ENCODE measurements at places on chromosomes 3 and 15. TPM values are rescaled to one million over a fixed set of nuclear protein-coding genes. Genes with fewer than 3 reads are reported as not detected.

Gene VIPR1
- 9.3 TPM for total RNA-seq

Gene C3orf70
- 5.6 TPM for total RNA-seq

Gene ARNT2
- 8.1 TPM for total RNA-seq

Gene PARP15
- 5.9 TPM for total RNA-seq

Gene LRRC57
- 25.3 TPM for total RNA-seq

Gene PAQR5
- total RNA-seq: 9.1 TPM

Gene PPARG
- 28.5 TPM for total RNA-seq

Gene SYNPR
- total RNA-seq: not detected

GRCh38 chr15:74960995-74961588 is 4.5 kb upstream of the RPP25 start:
- H3K27me3 ChIP-seq: no peaks in the 10 kb centered on the region
- no peak overlapping the region for H3K27ac ChIP-seq
- H3K4me3 ChIP-seq: no peak overlapping the region

DNA sequence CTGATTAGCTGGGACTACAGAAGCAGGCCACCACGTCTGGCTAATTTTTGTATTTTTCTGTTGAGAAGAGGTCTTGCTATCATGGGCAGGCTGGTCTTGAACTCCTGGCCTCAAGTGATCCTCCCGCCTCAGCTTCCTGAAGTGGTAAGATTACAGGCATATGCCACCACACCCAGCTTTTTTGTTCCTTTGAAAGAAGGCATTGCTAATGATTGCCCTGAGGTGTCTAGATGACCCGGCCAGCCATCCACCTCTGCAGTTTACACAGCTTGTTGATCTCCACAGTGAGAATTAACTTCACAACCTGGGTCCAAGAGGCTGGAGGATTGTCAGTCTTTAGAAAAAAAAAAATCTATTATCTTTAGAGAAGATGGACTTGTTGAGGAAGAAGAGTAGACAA is 58.7 kb downstream of the SMAD3 start:
- H3K27ac ChIP-seq: peak overlapping the region; percentile 85
- no peaks in the 10 kb centered on the region for H3K27me3 ChIP-seq
- no peak for DNase-seq
- peaks cover 95% of the 10 kb centered on the region for H3K4me1 ChIP-seq
- no peaks in the 10 kb centered on the region for H3K36me3 ChIP-seq

- H3K4me3 ChIP-seq: no peak overlapping the region
- DNase-seq: no peak
- no peaks in the 10 kb centered on the region for H3K4me1 ChIP-seq
- no peak overlapping the region for H3K27ac ChIP-seq
- H3K27me3 ChIP-seq: no peaks in the 10 kb centered on the region
Observed at GRCh38 chr3:157534725-157535161, 31.5 kb upstream of the VEPH1 start.

DNA sequence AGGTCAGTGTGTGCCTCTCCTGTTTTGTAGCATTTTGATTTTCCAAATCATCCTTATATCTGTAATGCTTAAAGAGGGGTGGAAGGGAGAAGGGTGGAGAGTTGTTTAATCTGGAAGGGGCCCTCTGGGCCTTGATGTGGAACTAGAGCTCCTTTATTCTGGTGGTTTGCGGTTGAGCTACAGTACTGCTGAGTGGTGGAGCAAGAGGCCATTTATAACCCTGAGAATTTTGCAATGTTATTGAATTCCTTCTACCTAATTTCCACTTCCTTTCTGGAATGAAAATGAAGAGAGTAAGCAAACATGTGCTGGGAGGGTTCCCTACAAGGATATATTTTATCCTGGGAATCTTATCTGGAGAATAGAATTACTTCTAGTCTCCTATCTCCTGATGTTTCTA is 35.3 kb upstream of the TUBGCP5 start:
- H3K4me1 ChIP-seq: no peaks in the 10 kb centered on the region
- H3K4me3 ChIP-seq: no peak overlapping the region
- no peak for DNase-seq
- H3K27me3 ChIP-seq: no peaks in the 10 kb centered on the region
- no peak overlapping the region for H3K27ac ChIP-seq

- H3K4me1 ChIP-seq: no peaks in the 10 kb centered on the region
- no peaks in the 10 kb centered on the region for H3K36me3 ChIP-seq
- H3K27me3 ChIP-seq: no peaks in the 10 kb centered on the region
- no peak for DNase-seq
Observed at GRCh38 chr3:161550491-161551195, 54.0 kb downstream of the OTOL1 start.

GRCh38 chr3:126713199-126713598 is 9.2 kb downstream of the CHCHD6 start:
- no peak overlapping the region for H3K27ac ChIP-seq
- no peaks in the 10 kb centered on the region for H3K36me3 ChIP-seq
- no peaks in the 10 kb centered on the region for H3K27me3 ChIP-seq
- H3K4me3 ChIP-seq: no peak overlapping the region
- H3K4me1 ChIP-seq: no peaks in the 10 kb centered on the region

- H3K36me3 ChIP-seq: no peaks in the 10 kb centered on the region
- H3K4me1 ChIP-seq: peaks cover 26% of the 10 kb centered on the region
- H3K4me3 ChIP-seq: peak overlapping the region; percentile 64
- no peak for DNase-seq
- H3K27ac ChIP-seq: peak overlapping the region; percentile 96
Observed at GRCh38 chr15:55991802-55992768, 1.3 kb downstream of the NEDD4 start.

- H3K4me3 ChIP-seq: no peak overlapping the region
- DNase-seq: no peak
- no peaks in the 10 kb centered on the region for H3K27me3 ChIP-seq
- H3K27ac ChIP-seq: no peak overlapping the region
Observed at GRCh38 chr15:89785774-89786140, 9.6 kb downstream of the MESP2 start.

DNA sequence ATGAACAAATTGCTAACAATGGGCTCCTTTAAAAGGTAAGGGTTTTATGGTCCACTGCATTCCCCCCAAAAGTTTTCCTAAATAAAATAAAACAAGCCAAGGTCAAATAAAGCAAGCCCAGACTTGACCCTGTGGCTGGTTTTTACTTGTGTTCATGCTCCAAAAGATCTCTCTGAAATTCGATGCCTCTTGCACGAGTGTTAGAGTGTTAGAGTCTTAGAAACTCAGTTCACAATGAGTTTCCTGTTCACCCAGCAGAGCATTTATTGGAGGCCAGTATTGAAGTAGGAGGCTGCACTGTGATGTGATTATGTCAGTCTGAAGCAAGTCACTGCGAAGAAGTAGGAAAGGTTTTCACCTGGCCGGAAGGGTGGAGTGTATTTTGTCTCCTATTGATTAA is 59.9 kb upstream of the LRTM1 start:
- no peak overlapping the region for H3K4me3 ChIP-seq
- DNase-seq: no peak
- peaks cover 20% of the 10 kb centered on the region for H3K4me1 ChIP-seq
- no peak overlapping the region for H3K27ac ChIP-seq
- H3K36me3 ChIP-seq: no peaks in the 10 kb centered on the region
- no peaks in the 10 kb centered on the region for H3K27me3 ChIP-seq

DNA sequence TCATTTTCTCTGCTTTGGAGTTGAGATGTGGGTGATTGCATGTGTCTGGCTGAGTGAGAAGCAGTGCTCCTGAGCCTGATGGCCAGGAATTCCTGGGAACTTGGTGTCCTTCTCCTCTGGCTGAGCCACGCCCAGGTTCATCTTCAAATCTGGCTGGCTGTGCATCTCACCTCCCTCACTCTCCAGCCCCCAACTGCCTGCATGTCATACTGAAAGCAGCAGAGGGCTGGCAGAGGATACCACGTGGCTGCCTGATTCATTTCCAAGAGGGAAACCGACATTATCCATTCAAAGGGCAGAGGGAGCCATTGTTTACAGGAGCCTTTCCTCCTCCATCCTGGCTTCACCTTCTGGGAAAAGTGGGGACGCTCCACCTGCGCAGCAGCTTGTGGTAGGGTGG is 57.4 kb downstream of the ABHD5 start:
- no peak overlapping the region for H3K4me3 ChIP-seq
- H3K4me1 ChIP-seq: peaks cover 13% of the 10 kb centered on the region
- no peaks in the 10 kb centered on the region for H3K36me3 ChIP-seq
- H3K27ac ChIP-seq: no peak overlapping the region

DNA sequence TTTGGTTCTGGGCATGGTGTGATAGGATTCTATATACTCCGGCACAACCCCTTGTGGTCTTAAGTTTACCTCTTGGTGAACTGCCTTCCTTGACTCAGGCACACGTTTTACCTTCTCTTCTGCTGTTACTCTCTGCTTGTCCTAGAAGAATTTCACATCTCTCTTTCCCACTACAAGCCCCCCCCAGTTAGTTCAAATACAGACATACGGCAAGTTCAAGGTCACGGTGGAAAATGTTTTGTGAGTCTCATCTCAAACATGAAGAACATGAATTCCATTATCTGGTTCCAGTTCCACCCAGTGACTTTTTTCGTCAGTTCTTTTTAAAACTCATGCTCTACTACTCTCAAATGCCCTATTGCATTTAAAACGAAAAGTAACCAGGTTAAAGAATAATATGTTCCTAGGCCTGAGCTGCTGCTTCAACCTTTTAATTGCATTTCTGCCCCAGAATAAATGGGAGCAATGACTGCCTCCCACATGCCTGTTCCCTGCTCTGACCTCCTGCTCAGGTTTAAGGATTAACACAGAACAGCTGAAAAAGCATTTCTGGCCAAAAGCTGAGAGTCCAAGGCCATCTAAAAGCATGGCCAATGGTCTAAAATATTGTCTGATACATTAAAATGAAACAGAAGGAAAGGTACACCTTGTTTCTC is 132.8 kb downstream of the OSBPL10 start:
- no peaks in the 10 kb centered on the region for H3K27me3 ChIP-seq
- no peaks in the 10 kb centered on the region for H3K36me3 ChIP-seq
- no peak for DNase-seq
- H3K4me1 ChIP-seq: peaks cover 16% of the 10 kb centered on the region
- H3K27ac ChIP-seq: no peak overlapping the region

DNA sequence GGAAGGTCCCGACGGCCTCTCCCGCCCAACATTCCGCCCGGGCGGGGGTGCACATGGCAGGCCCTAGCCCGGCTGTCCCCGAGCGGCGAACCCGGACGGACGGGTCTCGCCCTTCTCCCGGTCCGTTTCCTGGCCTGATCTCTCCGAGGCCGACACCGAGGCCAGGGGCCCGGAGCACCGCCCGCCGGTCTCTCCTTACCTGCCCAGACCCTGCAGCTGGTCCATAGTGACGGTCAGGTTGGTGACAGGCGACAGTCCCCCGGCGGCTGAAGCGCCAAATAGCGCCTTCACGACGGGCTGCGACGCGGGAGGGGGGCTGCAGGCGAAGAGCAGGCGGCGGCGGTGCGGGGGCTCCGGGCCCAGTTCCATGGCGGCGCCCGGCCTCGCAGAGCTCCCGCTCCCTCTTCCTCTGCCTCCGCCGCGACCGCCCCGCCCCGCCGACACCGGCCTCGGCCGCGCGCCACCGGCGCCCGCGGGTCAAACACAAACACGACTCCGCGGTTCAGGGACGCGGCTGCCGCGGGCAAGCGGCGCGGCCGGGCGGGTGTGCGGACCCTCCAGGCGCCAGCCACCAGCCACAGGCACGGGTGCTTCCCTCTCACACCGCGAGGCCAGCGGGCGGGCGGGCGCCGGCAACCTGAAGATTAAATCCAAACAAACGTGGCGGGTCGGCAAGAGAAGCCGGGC is 495 bp downstream of the CDC25A start:
- H3K4me1 ChIP-seq: peaks cover 18% of the 10 kb centered on the region
- no peaks in the 10 kb centered on the region for H3K27me3 ChIP-seq
- H3K36me3 ChIP-seq: no peaks in the 10 kb centered on the region
- no peak for DNase-seq
- peak overlapping the region; percentile 67 for H3K4me3 ChIP-seq

GRCh38 chr15:34279368-34279767 is 54.6 kb downstream of the EMC4 start:
- H3K4me1 ChIP-seq: peaks cover 9% of the 10 kb centered on the region
- H3K36me3 ChIP-seq: no peaks in the 10 kb centered on the region
- DNase-seq: no peak
- no peak overlapping the region for H3K4me3 ChIP-seq
- no peaks in the 10 kb centered on the region for H3K27me3 ChIP-seq

GRCh38 chr15:58864602-58865424 is 68.7 kb downstream of the SLTM start:
- no peak overlapping the region for H3K27ac ChIP-seq
- DNase-seq: no peak
- peaks cover 13% of the 10 kb centered on the region for H3K4me1 ChIP-seq
- no peaks in the 10 kb centered on the region for H3K27me3 ChIP-seq
- H3K4me3 ChIP-seq: peak overlapping the region; percentile 37
- H3K36me3 ChIP-seq: no peaks in the 10 kb centered on the region

- H3K27me3 ChIP-seq: no peaks in the 10 kb centered on the region
- peaks cover 47% of the 10 kb centered on the region for H3K4me1 ChIP-seq
- DNase-seq: no peak
- H3K27ac ChIP-seq: no peak overlapping the region
- no peaks in the 10 kb centered on the region for H3K36me3 ChIP-seq
Observed at GRCh38 chr15:63805993-63806980, 27.5 kb downstream of the HERC1 start.

DNA sequence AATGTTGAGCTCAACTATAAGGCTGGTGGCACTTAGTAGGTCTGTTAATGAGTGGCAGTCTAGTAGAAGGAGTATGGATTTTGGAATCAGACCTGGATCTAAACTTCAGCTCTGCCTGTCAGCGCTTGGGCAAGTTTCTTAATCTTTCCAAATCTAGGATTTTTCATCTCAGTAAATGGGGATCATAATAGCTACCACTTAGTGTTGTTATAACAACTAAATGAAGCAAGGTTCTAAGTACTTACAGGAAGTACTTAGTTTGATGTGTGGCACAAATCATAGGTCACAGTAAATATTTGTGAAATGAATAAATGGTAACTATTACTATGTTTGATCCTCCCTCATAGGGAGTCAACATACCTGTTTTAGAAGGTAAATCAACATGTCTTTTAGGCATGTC is 31.4 kb downstream of the SLC49A4 start:
- H3K36me3 ChIP-seq: no peaks in the 10 kb centered on the region
- DNase-seq: no peak
- H3K4me1 ChIP-seq: no peaks in the 10 kb centered on the region
- H3K4me3 ChIP-seq: no peak overlapping the region

- H3K4me3 ChIP-seq: no peak overlapping the region
- H3K27ac ChIP-seq: no peak overlapping the region
- no peaks in the 10 kb centered on the region for H3K36me3 ChIP-seq
Observed at GRCh38 chr15:71199384-71200351, 84.4 kb downstream of the THSD4 start.

GRCh38 chr15:80072285-80072994 is 13.0 kb downstream of the ZFAND6 start:
- peak overlapping the region; percentile 36 for H3K4me3 ChIP-seq
- no peaks in the 10 kb centered on the region for H3K36me3 ChIP-seq

- no peak for DNase-seq
- peaks cover 16% of the 10 kb centered on the region for H3K4me1 ChIP-seq
- H3K4me3 ChIP-seq: no peak overlapping the region
Observed at GRCh38 chr3:75337226-75337900, 326.8 kb upstream of the FRG2C start.

Data from vagina (tissue), 2 donors.